ENCODE measurements at places on chromosomes 1 and 21.

DNA sequence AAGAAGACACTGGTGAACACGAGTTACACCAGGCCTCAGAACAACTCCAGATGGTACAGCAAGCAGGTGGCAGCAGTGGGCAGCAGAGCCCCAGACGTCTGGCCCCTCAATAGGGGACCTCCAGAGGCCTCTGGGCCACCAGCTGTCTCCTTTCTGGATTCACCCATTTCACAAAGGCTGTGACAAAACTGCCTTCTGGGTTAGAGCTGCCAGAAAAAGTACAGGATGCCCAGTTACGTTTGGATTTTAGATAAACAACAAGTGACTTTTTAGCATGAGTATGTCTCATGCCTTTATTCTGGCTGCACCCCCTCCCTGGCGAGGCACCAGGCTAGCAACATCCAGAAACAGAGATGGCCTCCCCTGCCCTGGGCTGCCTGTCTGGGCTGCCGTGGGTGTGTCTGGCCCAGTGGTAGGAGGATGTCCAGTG lies 30.1 kb downstream of the ITPKB start:
- no peak for DNase-seq

DNA sequence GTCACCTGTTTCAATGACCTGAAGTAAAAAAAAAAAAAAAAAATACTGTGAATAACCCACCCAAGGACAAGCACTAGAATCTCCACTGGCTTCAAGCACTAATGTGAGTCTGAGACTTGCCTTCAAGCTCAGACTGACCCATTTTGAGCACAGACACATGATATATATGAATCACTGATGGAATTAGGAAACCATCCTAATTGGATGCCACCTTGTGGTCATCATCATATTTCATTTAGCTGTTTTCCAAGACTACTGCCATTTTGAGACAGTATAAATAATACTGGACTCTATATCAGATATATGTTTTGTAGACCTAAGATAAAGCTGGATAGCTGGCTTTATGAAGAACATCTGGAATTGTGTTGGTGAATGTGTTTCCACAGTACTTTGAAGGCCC lies 1232.0 kb downstream of the KCNT2 start:
- no peak for DNase-seq

GRCh38 chr1:60255565-60255964 lies 182.0 kb upstream of the C1orf87 start:
- DNase-seq, result no peak

GRCh38 chr1:76939050-76939816 lies 72.0 kb downstream of the ST6GALNAC5 start:
- no peak for DNase-seq

GRCh38 chr21:26881504-26882228 lies 36.5 kb upstream of the ADAMTS1 start:
- no peak for DNase-seq

DNA sequence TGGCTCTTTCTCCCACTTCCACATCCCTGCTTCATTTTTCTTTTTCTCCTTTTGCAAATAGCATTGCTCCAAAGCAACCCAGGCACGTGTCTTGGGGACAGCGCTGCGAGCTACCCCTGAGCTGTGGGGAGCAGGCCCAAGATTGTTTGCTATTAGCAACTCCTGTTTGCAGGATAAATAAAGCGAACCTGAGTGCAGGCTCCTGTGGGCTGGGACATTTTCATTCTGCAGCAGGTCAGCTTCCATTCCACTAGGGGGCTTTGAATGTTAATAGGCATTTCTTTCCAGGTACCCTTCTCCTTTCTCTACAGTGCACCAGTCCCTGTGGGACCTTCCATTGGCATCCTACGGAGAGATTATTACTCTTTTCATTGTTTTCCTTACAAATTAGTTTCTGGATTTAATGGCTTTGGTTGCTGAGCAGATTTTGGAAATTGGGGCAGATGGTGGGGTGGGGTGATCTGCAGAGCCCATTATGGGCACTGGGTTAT lies 54.0 kb downstream of the OLFML3 start:
- DNase-seq, result no peak

GRCh38 chr1:54710434-54710833 lies 5.2 kb upstream of the TTC4 start:
- DNase-seq, result no peak

DNA sequence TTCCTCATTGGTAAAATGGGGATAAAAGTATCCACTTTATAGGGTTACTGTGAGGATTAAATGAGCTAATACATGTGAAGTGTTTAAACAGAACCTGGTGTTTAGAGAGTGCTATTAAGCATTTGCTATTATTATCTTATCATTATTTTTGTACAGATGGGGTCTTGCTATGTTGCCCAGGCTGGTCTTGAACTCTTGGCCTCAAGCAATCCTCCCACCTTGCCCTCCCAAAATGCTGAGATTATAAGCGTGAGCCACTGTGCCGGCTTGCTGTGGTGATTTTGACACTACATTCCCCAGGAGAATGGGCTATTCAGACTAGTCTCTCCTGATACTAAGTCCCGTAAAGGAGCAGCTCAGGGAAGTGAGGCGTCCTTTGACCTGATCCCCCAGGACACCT lies 6.3 kb upstream of the ARHGEF10L start:
- DNase-seq, result no peak

DNA sequence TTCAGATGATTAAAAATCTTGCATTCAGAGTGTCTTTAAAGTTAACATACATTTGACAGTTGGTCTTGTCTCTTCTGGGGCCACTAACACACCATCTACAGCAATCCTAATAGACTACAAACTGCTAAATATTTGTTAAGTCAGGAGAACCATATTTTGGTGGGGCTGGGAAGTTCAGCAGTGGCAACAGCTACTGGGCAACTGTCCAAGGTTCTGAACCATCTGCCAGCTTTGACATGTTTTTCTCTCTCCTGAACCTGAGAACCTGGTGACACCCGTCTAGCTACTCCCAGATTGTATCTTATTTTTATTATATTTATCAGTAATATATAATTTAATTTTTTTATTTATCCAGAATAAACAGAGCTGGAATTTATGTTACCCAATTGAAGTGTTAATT lies 199.0 kb upstream of the DPYD start:
- DNase-seq, result no peak

Data from activated naive CD8-positive, alpha-beta T cell treated with anti-CD3 and anti-CD28 coated beads, Interleukin-2, amount 50 U/mL, for 24 hours (primary cell).